ENCODE measurements at places on chromosomes 12 and 14.

- DNase-seq, result peak; percentile 20
Measured at GRCh38 chr12:754851-755562, 2.6 kb downstream of the WNK1 start.

- no peak for DNase-seq
Measured at GRCh38 chr14:35985474-35986218, 159.5 kb downstream of the BRMS1L start.

- DNase-seq, result no peak
Measured at GRCh38 chr14:104806625-104807465, 5.9 kb downstream of the ZBTB42 start.

DNA sequence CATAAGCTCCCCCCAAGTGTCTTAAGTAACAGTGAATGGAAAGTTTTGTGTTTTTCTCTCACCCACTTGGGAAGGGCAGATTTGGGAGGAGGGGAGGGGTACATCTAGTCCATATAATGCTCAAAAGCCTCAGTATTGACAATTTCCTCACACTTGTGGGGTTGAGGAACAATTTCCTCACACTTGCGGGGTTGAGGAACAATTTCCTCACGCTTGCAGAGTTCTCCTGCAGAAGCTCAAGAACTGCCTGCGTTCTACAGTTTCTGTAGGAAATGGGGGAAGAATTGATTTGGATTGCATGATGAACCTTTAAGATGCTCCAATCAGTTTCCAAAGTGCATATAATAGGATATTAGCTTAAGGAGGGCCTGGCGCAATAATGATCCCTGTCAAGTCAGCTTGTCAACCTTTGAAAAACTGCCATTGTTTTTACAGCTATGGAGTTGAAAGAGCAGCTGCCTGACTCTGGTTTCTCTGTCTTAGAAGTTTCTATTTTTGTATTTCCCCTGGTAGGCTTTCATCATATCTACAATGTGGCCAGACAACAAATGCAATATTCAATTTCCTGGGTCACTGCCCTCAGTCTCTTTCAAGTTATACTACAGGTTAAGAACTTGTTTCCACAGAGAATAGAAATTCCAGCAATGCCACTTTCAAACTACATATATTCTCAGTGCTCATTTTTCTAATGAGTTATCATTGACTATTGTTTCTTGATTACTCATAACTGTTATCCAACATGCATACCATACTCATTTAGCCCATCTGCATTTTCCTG is 66.5 kb downstream of the PLEKHG7 start:
- DNase-seq, result no peak

DNA sequence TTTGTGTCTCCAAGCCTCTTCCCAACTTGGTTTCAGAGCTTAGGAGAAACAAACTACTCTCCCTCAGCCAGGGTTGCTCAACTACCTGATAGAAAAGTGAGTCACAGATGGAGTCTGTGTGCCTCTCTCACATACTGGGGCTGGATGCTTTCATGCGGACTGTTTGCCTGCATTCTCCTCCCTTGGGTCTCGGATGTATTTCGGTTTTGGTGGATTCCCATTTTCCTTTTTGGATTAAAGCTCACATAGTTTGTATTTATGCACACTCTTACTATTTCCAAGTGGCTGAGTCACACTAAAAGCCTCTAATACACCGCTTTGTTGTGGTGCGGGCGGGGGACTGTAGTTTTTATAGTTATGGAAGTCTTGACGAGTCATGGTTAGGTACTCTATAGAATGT is 505.4 kb downstream of the LRFN5 start:
- no peak for DNase-seq

DNA sequence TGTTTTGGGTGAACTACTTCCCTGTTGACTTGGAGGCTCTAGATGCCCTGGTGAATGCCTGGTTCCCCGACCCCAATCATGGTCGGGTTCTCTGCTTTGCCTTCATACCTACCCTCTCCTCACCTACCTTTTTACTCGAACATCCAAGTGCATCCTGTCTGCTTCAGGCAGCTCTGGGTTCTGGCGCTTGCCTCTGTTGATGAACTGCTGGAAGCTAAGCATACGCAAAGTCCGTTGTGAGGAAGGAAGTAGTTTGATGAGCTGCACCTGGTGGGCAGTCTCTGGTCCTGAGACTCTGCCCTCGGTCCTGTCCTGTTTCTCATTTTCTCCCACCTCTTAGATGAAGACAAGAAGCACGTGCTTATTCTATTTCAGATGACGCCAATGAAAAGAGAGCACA is 13.6 kb downstream of the KCNH3 start:
- no peak for DNase-seq

- no peak for DNase-seq
Measured at GRCh38 chr14:66322564-66322963, 163.6 kb upstream of the CCDC196 start.
